LHCN-M2 (cell line): ENCODE measurements at places on chromosomes 13 and 19. TPM values are rescaled to one million over a fixed set of nuclear protein-coding genes. Genes with fewer than 3 reads are reported as not detected.
A peak's percentile ranks its signal among the peaks of the same experiment; 100 is the strongest.

DNA sequence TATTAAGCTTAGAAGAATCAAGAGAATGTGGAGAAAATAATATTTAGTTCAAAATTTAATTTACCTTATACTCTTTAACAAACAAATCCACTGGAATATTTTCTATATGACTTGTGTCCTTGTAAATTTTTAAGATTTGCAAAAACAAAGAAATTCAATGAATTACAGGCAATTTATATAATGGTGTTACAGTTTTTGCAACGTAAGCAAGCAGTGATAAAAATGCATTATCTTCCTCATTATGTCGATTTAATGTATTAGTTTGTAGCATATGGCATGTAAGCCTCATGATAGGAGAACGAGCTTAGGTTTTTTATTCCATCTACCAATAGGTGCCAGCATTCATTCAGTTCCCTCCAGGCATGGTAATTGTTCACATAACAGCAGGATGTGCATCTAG, 100.0 kb upstream of the PCDH9 start:
- no peak for DNase-seq

GRCh38 chr13:89496478-89496877, 1825.3 kb downstream of the SLITRK5 start:
- no peak for DNase-seq

DNA sequence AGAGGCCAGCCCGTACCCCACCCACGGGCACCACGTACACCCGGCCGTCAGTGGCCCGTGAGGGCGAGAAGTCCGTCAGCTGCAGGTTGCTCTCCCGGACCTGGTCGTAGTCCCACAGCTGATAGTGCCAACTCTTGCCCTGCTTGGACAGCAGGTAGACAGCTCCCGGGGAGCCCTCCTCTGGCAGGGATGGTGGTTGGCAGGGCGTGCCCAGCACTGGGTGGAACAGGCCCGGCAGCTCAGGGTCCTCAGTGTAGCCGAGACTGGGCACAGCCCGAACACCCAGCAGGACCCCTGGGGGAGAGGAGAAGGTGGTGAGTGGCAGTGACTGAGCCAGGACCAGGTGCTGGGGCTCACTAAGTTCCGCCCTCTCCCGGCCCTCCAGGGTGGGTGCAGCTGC, 7.8 kb downstream of the ACTMAP start:
- no peak for DNase-seq

DNA sequence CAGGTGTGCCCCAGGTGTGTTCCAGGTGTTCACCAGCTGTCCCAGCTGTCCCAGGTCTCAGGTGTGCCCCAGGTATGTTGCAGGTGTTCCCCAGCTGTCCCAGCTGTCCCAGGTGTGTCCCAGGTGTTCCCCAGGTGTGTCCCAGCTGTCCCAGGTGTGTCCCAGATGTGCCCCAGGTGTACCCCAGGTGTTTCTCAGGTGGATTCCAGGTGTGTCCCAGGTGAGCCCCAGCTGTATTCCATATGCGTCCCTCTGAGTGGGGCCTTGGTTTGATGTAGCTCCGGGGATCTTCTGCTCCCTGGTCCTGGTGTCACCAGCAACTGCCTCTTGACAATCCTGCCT, 719 bp upstream of the GRK1 start:
- DNase-seq: no peak

GRCh38 chr19:7063339-7063738, 4.9 kb upstream of the MBD3L3 start:
- DNase-seq: no peak

GRCh38 chr19:15672580-15673175, at the start of gene CYP4F12:
Gene CYP4F12, plus strand, starts transcription at chr19:15673087. Its CDS starts 443 bp downstream, at chr19:15673530.
- DNase-seq: no peak

- no peak for DNase-seq
These were observed 142.1 kb downstream of the POSTN start for GRCh38 chr13:37456506-37456905.

DNA sequence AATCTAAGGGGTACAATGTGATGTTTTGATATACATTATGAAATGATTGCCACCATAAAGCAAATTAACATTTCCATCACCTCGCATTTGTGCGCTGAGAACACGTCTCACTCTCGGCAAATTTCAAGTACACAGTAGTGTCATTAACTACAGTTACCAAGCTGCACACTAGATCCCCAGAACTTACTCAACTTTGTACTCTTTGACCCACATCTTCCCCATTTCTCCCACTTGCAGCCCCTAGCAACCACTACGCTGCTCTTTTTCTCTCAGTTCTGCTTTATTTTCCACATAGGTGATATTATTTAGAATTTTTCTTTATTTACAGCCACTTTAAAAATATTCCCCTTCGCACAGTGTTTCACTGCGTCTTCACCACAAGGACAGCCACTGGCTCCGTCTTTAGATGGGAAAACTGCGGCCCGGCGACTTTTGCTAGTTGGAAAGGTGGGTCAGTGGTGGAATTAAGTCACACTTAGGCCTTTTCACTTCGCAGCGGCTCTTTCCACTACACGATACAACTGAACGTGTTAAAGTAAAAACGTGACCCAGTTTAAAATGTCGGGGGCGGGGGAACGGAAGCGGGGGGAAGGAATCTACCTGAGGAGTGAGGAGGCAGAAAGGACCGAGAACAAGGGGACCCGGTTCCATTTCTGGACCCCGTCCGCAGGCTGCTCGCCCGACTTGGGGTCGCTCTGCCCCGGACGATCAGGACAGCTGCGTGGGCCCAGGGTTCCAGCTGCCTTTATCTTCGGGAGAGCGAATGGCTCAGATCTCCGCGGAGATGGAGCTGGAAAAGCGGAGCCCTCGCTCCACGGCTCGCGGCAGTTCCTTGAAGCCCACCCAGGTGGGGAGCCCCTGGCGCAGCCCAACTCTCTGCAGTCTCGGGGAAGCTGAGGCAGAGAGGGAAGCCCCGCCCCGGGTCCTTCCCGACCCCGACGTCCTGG, 486.1 kb downstream of the UQCRFS1 start:
- no peak for DNase-seq

DNA sequence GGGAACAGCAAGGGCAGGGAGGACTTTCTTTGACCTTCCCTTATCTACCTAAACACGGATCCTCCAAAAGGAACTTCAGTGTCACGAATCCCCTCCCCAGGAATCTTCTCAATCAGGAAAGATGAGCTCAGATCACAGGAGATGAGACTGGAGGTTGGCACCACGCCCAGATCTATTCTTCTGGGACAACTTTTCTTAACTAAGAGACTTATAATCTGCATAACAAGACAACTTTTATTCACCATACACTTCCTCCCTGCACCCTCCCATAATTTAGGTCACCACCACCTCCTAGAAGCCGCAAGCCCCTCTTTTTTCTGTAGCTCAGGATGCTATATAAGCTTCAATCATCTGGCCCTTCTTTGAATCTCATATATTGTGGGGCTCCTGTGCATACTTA, 19.2 kb upstream of the AKT2 start:
- DNase-seq: no peak

- DNase-seq: no peak
These were observed 69.3 kb upstream of the MYO16 start for GRCh38 chr13:108560093-108560492.

DNA sequence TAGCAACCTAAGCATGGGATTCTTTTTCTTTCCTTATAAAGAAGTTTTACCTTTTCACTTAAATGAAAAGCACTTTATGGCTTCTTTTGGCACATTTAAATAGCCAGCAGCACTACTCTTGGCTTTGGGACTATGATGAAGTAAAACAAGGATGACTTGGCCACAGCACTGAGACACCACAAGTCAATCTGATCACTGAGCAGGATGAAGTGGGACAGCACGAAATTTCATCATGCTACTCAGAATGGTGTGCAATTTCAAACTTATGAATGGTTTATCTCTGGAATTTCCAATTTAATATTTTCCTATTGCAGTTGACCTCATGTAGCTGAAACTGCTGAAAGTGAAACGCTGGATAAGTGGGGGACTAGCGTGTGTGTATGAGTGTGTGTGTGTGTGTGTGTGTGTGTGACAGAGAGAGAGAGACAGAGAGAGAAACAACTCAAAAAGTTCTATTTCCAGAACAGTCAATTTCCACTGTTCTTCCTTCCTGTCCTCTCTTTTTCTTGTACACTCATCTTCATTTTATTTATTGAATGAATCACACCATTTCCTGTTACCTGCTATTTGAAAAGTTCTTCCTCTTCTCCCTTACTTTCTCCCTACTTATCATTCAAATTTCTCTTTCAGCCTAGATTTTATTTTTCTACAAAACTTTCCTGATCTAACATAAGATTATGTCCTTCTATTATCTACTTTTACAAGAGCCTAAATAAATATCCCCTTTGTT, 414.2 kb upstream of the MIR17HG start:
- no peak for DNase-seq

DNA sequence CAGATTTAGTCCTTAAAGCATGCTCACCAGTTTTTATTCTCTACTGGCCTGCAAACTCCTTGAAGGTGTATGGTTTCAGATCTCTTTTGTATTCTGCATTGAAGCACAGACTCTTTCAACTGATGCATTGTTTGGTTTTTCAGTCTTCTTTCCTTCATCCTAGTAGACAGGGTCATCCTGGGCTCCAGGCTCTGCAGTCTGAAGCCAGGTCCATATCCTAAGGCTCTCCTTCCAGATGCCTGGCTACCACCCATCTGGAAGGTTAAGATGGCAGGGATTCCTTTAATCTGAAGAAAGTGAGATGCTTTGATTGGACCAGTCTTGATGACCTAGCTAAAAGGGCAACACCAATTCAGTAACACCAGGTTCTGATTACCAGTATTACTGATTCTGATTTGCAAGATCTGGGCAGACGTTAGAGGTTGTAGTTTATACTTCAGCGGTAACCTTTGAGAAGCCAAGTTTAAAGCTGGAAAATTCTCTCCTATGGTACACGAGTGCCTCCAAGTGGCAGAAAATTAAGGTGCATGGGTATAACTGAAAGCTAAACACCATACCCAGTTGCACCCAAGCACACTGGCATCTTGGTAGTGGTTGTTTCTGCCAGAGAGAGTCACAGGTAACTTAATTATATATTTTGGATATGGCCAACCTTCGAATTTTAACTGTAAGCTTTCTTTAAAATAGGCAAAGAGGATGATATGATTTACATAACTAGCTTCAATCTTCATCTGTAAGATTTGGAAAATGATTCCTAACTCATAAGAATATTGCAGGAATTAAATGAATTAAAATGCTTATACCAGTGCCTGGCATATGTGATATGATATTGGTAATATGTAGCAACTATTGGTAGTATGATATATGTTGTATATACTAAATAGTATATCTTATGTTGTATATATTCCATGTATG, 1651.9 kb upstream of the MIR17HG start:
- DNase-seq: peak; percentile 29

DNA sequence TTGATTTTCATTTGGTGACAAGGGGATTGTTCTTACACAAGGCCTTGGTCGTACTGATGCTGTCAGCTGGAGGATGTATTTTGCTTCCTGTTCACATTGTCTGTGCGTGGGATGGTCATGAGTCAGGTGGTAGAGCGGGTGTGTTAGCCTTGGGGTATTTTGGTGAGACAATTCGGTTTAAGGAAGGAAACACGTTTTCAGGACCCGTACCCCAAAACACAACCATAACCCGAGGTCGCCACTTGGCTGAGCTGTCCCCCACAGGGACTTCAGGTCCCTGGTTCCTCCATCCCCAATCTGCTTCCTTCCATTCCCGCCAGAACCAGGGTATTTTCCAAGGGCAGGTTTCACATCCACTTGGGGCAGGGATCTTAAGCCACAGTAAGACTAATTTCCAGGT, 15.0 kb downstream of the MYO9B start:
- DNase-seq: no peak

GRCh38 chr13:29849071-29849631, 1.3 kb downstream of the UBL3 start:
- DNase-seq: no peak

DNA sequence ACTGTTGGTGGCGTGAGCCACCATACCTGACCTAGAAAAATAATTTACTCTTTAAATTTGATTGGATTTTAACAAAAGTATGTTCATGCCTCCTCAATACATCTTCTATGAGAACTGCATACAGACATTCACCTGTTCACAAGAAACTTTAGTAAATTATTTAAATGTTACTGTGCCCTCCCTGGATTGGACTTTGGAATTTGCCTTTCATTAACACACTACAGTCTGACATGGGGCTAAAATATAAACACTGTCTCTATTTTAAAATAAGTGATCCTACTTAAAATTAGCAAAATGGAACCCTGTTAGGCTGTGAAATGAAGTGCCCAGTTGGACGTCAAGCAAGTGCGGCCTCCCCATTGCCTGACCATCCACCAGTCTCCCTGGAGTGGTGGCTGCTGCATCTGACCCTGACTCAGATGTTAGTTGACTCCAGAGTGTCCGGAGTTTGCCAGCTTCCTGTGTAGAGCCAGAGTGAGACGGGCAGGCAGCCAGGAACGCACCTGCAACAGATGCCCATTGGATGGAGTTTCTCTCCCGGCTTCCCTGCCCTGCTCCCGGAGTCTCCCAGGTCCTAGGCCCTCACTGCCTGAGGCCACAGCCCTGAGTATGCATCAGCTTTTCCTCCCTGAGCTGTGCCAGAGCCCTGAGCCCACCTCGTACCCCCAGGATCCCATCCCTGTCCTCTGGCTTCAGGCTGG, 45.9 kb upstream of the ATP11A start:
- no peak for DNase-seq

DNA sequence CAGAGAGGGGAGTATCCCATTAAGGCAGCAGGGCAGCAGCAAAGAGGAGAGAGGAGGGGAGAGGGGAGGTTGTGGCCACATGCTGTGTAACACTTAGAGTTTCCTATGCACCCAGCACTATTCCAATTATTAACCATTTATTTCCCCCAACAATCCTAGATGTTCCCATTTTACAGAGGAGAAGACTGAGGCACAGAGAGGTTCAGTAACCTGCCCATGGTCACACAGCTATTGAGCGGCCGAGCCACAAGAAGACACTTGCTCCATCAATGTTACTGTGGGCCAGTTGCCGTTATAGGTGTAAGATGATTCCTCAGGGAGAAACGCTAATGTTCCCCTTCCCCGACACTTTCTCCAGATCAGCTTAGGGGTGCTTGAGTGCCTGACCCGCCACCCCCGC, 69.2 kb downstream of the INSR start:
- DNase-seq: no peak

GRCh38 chr19:1941146-1942077, at the start of gene CSNK1G2:
Gene CSNK1G2, plus strand, starts transcription at chr19:1941172. Its CDS starts 28,601 bp downstream, at chr19:1969773.
- DNase-seq: no peak

- DNase-seq: no peak
These were observed 415.9 kb downstream of the IRS2 start for GRCh38 chr13:109370496-109370895.

- DNase-seq: no peak
These were observed 13.1 kb upstream of the GTF3A start for GRCh38 chr13:27411341-27411740.

- no peak for DNase-seq
These were observed 38.1 kb downstream of the UCHL3 start for GRCh38 chr13:75587679-75588078.

DNA sequence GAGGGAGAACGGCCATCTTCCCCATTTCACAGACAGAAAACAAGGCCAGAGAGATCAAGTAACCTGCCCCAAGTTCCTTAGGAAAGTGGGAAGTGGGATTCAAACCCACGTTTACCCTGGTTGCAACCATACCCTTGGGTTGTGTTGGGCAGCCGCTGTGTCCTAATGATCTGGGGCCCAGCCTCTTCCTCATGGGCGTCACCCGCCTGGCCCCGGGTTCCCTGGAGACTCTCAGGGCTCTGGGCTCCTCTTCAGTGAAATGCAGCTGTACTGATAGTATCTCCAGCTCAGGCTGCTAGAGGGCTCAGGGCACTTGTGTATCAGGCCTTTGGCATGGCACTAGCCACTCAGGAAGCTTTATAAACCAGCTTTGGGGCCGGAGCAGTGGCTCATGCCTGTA, 9.8 kb downstream of the TMED1 start:
- no peak for DNase-seq

The FFAR2 gene
- not detected in 2 replicates for total RNA-seq

The IFNL1 gene
- total RNA-seq: not detected in 2 replicates

The PSG2 gene
- not detected in 2 replicates for total RNA-seq

The ANGPTL8 gene
- not detected in 2 replicates for total RNA-seq

The CYP2B6 gene
- not detected in 2 replicates for total RNA-seq

The AP1M2 gene
- not detected in 2 replicates for total RNA-seq

The MAMSTR gene
- 2.4 and 3.5 TPM in 2 replicates for total RNA-seq

The GRK1 gene
- total RNA-seq: not detected in 2 replicates
